Panc1 (cell line): ENCODE measurements at places on chromosomes 3 and 15. TPM values are rescaled to one million over a fixed set of nuclear protein-coding genes. Genes with fewer than 3 reads are reported as not detected.

DNA sequence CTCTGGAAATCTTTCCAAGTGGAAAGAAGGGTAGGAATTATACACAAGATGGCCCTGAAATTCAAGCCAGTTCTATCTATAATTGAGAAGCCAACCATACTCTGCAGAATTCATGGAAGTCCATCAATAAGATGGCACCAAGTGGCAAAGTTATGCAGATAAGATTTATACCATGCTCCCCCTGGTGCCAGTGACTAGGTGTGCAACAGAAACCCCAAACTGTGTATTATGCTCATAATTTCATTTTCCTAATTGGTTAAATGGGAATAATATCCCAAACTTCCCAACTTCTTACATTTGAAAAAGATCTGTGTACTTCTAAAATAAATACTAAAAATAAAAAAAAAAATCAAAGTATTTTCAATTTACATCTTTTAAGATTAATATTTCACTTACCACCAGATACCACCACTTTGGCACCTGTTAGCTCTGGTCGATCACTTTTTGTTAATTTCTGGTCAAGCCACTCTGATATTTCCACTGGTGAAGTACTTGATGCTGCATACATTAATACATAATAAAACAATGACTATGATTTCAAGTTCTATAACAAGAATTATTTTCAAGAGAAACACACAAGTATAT lies 25.9 kb downstream of the ETFA start:
- DNase-seq, result no peak

- no peak for DNase-seq
Measured at GRCh38 chr3:75983609-75984290, 198.4 kb upstream of the ZNF717 start.

GRCh38 chr3:147934451-147935180 lies 525.5 kb downstream of the ZIC1 start:
- DNase-seq, result no peak

MYZAP gene
- total RNA-seq, result 1.1 TPM

PARP15 gene
- total RNA-seq, result 0.21 TPM

- no peak for DNase-seq
Measured at GRCh38 chr3:195239121-195239520, 31.8 kb downstream of the XXYLT1 start.
